Erythroblast (primary cell): ENCODE measurements at places on chromosomes 2 and 18.

GRCh38 chr2:58107803-58108710, 61.5 kb downstream of the VRK2 start:
- peak; percentile 5 for DNase-seq

DNA sequence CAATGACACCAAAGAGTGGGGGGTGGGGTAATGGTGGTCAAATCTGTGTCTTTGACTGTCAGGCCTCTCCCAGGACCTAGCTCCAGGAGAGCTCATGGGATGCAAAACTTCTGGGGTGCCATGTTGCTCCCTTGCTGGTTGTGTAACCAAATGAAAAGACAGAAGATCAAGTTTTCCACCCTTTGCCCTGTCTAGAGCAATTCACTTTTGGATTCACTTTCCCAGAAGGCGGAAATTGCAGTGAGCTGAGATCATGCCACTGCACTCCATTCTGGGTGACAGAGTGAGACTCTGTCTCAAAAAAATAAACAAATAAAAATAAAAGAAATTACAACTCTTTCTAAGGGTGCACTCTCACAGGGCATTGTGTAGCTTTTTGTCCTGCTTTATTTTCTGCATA, 34.9 kb upstream of the PLA2R1 start:
- DNase-seq = no peak

DNA sequence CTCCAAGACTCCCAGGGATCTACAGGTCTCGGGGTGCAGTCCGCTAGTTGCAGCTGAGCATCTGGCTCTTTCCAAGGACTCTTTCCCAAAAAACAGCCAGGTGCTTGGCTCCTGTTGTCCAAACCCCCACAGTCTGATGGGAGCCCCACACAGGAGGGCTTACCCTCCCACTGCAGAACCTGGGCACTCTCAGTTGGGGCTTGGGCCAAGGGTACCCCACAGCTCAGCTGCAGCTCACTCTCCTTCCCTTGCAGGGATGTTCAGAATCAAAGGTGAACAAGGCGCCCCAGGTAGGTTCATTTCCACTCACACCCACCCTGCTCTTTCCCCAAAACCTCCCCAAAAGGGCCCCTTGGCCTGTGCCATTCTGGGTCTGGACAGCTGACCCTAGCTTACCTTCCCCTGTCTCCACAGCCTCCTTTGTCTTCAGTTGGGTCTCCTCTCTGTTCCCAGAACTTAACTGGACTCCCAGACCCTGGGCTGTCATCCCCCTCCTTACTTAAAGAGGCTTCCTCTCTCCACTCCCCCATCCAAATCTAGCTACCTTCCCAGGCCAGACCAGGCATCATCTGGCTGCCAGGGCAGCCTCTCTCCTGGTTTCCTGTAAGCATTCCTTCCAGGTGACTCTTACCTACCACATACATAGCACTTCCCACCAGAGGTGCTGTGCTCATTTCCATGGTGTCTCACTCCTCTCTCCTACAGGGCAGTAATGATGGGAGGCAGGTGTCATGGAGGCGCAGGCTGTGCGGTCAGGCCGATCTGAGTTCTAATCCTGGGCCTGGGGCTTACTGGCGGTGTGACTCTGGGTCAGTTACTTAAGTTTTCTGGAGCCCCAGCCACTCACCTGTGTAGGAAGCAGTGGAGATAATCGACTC, 29.5 kb downstream of the MARCO start:
- no peak for DNase-seq

GRCh38 chr18:74942319-74942910, 266.5 kb downstream of the PTGR3 start:
- no peak for DNase-seq

- DNase-seq = no peak
These were observed 141.0 kb downstream of the THADA start for GRCh38 chr2:43454791-43455190.

GRCh38 chr2:109030870-109031475, 42.0 kb upstream of the EDAR start:
- DNase-seq = no peak

- no peak for DNase-seq
These were observed 95.6 kb upstream of the NABP1 start for GRCh38 chr2:191582355-191582754.

DNA sequence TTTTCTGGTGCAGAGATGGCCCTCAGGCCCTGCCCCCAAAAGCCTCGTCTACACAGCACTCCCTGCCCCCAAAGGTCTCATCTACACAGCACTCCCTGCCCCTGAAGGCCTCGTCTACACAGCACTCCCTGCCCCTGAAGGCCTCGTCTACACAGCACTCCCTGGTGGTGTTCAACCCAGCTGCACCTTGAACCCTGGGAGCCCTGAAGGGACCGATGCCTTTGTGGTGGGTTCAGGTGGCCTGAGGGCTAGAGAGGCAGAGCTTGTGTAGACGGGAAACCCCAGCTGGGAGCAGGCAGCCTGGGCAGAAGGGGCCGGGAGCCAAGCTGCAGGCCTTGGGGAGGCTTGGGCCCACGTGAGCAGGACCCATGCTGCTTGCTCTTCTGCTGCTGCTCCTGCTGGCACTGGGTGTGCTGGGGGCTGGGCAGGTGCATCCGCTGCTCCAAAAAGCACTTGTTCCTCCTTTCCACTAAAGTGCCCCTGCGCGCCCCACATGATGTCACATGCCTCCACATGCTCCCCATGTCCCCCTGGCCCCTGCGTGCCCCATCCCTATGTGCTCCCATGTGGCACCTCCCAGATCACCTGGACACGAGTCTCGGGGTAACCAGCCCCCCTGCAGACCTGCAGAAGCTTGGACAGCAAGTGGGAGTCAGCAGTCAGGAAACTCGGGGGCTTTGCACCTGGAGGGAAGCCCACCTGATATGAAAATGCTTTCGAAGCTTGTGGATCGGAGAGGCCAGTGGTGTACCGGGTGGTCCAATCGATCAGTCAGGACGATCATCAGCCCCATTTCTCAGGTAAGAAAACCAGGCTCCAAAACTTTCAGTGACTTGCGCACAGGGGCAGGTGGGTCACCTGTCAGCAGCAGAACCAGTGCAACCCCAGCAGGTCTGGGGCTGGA, 94.9 kb upstream of the CTDP1 start:
- DNase-seq = no peak

DNA sequence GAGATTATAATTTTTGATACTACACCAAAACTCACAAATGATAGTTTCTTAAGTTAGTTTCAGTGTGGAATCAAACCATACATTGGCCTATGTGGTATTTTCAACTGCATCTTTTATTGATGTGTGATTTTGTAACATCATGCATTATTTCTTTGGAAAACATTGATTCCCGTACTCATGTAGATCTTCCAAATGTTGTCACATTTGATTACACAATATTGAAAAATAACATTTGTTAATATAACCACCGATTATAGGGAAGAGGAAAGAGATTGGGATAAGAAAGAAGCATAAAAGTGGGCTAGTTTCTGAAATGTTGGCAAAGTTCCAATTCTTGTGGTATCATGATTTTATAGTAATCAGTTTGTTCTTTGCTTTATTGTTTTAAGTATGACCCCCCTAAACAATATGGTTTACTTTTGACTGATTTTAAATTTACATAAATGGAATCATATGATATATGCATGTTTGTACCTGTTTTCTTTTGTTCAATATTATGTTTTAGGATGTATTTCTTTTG, 117.2 kb upstream of the OTX1 start:
- no peak for DNase-seq

DNA sequence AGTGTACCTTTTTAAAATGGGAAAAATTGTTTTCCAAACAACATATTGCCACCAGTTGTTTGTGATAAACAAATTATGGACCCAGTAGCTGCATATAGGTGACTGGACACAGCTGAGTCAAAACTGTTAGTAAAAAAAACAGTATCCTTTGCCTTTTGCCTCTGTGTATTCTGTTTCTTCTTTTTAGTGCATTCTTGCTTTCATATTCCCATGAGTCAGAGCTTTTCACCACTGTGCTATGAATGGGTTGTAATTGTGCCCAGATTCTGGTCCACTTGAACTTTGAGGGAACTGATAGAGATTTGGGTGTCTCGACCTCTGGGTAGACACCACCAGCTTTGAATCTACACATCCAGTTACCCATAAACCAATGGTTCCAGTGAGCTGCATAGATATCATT, 1441.9 kb upstream of the ZEB2 start:
- DNase-seq = no peak

- no peak for DNase-seq
These were observed 2.6 kb downstream of the PKP4 start for GRCh38 chr2:158459161-158460003.

DNA sequence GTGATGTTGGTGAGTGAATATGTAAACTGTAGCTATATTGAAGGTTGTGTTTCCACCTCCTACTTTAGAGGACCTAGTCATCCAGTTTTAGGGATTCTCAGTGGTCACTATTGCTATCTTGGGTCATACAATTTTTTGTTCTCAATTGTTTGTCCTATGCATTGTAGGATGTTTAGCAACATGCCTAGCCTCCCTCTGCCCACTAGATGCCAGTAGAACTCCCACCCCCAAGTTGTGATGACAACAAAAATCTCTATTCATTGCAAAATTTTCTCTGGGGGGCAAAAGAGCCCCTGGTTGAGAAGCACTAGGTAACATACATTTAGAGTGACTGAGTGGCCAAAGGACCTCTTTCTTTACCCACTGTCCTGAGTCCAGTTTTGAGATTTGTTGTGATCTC, 87.3 kb downstream of the LRRTM4 start:
- no peak for DNase-seq

DNA sequence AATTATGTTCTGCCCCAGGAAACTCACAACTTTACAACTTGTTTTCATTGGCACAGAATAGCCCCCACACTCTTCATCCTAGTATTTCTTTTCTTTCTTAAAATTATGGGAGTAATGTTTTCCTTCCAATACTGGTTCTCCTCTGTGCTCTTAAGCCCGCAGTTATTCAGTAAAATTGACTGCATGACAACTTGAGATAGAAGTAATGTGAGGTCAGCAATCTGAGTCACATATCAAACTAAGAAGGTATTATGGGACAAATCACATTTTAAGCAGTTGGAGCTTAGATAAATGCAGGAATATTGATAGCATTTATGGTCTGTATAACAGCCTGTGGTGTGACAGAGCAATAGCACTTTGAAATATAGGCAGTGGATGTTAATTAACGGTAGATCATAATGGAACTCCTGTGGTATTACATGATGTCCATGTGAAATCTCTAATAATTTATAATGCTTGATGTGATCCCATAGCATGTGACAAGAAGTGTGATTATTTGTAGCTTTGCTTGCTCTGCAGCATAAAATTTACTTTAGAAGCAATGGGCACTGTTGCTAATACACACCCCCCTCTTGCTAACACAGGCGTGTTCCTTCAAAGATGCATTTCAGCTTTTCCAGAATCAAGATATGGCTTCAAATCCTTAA, 351.4 kb upstream of the CDH20 start:
- no peak for DNase-seq

GRCh38 chr2:102193074-102193473, 6.3 kb downstream of the IL1RL2 start:
- DNase-seq = no peak

DNA sequence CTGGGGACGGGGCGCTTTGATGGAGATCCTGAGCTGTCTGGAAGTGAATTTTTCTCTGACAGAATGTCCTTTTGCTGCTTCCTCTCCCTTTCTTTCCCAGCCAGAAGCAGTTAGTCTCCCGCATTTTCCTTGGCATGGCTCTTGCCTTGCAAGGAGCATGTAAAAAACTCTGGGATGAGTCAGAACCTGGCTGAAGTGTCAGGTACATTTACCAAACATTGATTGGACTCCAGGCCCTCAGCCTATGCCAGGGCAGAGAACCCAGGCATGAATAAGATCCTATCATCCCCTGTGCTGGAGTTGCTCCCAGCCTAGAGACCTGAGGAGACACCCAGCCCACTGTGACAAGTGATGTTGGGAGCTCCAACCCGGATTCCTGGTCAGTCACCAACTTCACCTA, 21.6 kb downstream of the STON1 start:
- DNase-seq = no peak

GRCh38 chr2:127434515-127434914, 16.3 kb downstream of the PROC start:
- no peak for DNase-seq

- no peak for DNase-seq
These were observed 124.9 kb upstream of the ZNF236 start for GRCh38 chr18:76697441-76697901.

- DNase-seq = no peak
These were observed 55.9 kb downstream of the LYPD6B start for GRCh38 chr2:149094217-149095015.

- no peak for DNase-seq
These were observed 45.7 kb downstream of the SPP2 start for GRCh38 chr2:234096164-234096563.

- DNase-seq = no peak
These were observed 66.1 kb downstream of the DDX1 start for GRCh38 chr2:15657759-15658158.

- DNase-seq = no peak
These were observed 245.5 kb upstream of the HS6ST1 start for GRCh38 chr2:128564131-128564530.
